ENCODE measurements at places on chromosomes 1 and 21. TPM values are rescaled to one million over a fixed set of nuclear protein-coding genes. Genes with fewer than 3 reads are reported as not detected.

DNA sequence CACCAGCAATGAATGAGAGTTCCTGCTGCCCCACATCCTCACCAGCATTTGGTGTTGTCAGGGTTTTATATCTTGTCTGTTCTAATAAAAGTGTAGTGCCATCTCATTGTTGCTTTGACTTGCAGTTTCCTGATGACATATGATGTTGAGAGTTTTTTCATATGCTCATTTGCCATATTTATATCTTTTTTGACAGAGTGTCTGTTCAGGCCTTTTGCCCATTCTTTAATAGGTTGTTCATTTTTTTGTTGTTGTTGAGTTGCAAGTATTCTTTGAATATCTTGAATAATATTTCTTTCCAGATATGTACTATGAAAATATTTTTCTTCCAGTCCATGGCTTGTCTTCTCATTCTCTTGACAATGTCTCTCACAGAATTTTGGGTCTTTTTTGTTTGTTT lies 111.7 kb upstream of the KCNJ15 start:
- no peak for DNase-seq

DNA sequence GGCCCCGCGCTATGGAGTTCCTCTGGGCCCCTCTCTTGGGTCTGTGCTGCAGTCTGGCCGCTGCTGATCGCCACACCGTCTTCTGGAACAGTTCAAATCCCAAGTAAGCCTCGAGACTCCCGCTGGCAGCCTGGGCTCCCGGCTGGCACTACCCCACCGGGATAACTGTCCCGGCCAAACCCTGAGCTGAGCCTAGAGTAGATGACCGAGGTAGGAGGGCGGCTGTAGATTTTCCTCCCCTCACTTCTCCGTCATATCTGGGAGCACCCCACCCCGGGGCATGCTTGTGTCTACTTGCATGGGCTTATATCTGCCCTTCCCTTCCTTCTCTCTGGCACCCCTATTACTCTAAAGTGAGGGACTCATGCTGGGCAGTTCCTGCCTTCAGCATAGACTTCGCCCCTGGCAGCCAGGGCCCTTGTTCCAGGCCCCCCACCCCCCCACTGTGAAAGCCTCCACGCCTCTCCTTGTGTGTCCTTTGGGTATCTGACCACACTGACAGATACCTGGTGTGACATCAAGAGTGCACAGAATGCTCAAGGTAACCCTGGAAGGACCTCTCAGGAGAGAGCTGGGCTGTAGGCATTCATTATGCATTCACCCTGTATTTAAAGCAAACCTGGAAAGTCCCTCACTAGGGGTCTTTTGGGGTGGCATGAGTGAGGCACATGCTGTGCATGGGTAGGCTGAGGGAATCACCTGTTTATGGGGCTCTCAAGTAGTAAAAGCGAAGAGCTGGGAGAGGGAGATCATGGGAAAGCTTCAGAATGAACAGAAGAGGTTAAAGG lies 485 bp downstream of the EFNA1 start:
- DNase-seq, result no peak

DNA sequence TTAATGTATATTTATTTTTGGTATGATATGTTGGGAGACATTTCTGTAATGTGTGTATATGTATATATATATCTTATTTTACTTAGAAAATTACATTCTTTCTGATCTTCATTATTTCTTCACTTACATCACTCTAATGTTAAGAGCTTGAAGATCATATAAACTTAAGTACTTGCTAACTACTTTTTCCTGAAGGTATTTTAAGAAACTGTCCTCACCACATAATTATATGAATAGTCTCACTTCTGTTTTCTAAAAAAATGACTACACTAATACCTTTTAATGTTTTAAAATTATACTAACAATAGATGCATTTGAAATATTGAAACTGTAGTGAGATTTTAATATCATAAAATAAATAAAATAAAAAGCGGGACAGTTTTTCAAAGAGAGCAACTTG lies 377.1 kb downstream of the LRRIQ3 start:
- DNase-seq, result no peak

DNA sequence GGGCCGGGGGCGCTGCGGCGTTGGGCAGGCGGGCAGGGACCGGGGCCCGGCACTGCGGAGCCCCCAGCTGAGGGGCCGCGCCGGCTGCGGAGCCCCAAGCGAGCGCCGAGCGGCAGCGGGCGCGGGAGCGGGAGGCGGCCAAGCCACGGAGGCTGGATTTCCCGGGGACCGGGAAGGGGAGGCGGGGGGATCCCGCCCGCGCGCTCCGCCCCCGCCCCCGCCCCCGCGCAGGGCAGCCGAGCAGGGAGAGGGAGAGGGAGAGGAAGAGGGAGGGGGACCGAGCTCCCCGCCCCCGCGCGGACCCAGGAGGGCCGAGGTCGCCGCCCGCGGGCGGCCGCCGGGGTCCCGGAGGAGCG lies at the start of gene DLGAP3:
Gene DLGAP3, minus strand, starts transcription at position 154 of the 356 bp plus-strand sequence. CDS start 24,267 bp downstream, outside the sequence.
- no peak for DNase-seq

DNA sequence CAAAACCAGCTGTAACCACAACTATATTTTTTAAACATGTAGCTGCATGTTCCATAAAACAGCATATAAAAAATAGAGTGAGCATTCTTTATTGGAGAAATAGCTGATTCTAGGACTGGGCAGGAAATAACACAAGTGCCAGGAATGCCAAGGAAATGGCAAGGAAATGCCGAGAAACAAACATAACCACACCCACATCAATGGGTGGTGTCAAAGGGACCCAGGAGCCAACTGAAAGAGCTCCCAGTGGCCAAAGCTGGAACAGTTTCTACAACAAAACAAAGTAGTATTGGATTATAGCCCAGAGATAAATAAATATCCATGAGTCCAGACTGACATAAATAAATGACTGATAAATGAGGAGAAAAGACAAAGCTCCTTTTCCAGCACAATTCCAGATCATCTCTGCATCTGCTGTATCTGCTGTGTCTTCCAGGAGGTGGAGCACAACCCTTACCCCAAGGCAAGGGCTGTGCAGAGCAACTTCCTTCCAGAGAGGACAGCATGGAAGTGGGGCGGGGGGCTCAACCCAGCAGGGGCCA lies 28.1 kb downstream of the ADARB1 start:
- no peak for DNase-seq

Gene PAFAH2
- 6.8 TPM for total RNA-seq

- no peak for DNase-seq
Observed at GRCh38 chr1:214557952-214558735, 6.7 kb upstream of the PTPN14 start.

- no peak for DNase-seq
Observed at GRCh38 chr1:226135709-226136108, 50.8 kb downstream of the ACBD3 start.

Gene LDLRAD2
- 0.16 TPM for total RNA-seq
